ENCODE measurements at places on chromosomes 5 and 9.

DNA sequence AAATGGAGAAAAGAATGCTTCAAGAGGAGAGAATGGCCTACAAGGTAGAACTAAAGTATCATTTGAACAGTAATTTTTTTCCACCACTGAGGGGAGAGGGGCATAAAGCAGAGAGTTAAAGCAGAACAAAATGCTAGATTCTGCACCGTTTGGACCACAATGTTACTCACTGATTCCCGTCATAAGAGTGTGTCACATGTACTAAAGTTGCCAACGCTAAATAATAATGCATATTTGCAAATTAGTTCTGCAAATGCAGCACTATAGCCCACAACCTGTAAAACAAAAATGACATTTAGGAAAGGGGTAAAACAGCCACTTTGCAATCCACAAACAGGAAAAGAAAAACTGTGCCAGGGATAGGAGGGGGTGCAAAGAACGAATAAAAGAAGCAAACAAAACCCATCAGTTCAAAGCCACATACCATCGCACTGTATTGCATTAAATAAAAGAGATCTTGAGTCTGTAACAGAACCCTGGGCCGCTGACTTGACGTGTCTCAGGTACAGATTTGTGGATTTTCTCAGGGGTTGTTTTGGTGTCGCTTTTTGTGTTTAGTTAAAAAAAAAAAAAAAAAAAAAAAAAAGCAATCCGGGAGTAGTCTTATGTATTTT lies 7.7 kb upstream of the NFIB start:
- no peak for DNase-seq

DNA sequence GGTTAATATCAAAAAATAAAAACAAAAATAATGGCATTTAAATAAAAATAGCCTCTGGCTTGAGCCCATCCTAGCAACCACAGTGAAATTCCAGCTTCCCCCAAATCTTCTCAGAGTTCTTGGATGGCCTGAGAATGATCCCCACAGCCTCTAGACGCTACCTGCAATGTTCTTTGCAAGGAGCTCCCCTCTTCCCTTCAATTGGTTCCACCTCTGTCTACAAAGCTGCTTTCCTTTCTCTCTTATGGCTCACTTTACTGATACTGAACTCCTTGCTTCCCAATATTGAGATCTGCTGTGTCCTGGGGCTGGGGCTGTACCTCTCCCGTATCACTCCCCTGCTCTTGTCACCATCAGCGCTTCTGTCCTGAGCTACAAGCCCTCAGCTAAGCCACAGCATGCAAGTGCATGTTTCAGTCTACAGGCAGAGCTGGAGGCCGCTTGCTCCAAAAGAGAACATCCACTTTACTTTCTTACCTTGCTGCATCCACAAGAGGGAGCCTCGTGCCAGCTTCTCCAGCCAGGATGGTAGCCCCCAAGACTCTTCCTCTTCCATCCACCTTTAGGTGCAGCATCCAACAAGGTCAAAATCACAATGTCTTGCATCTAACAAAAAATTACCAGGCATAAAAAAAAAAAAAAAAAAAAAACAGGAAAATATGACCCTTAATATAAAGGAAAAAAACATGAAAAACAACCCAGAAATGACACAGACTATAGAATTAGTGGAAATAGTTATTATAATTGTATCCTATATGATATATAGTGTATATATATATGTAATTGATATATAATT lies 57.4 kb upstream of the PRSS3 start:
- DNase-seq: no peak

DNA sequence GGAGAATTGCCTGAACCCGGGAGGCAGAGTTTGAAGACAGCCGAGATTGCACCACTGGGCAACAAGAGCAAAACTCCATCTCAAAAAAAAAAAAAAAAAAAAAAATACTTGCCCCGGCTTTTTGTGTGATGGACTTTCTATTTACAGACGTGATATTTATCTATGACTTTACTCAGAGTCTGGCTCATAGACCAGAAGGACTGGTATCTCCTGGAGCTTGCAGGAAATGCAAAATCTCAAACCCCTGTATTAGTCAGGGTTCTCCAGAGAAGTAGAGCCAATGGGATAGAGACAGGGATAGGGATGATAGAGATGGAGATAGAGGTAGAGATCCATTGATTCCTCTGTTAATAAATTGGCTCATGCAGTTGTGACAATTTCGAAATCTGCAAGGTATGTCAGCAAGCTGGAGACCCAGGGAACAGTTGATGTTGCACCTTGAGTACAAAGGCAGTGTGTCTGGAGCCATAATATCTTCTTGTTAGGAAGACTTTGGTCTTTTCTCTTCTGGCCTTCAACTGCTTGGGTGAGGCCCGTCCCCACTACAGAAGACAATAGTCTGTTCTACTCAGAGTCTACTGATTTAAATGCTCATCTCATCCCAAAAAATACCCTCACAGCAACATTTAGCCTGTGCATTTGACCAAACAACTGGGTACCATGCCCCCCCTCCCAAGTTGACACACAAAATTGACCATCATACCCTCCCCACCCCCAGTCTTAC lies 195.4 kb upstream of the MSX2 start:
- DNase-seq: no peak

GRCh38 chr9:93136011-93136440 lies 2.0 kb upstream of the NINJ1 start:
- no peak for DNase-seq

- no peak for DNase-seq
Measured at GRCh38 chr5:109650493-109650892, 39.2 kb upstream of the MAN2A1 start.

DNA sequence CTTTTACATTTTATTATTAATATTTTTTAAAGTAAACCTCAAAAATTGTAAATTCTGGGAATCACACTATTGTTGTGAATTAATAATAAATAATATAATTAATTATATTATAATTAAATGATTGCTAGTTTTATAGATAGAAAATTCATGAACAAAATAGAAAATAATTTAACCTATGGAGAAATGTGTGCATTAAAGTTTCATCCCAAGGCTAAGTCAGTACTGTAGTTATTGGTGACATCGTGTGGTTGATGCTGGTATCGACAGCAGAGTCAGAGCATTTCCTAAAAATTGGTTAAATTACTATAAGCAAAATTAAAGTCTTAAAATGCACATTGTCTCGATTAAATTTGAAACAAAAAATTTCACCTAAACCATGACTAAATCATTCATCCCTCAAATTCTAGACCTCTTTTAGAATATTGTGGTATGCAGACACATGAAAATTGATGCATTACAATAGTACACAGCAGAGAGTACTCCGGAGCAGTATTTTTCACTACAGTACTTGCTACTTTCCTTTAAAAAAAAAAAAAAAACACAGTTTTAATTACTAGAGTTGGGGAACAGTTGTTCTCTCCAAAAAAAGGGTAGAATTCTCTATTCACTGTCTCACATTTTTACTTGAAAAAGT lies 73.9 kb downstream of the RORB start:
- no peak for DNase-seq

GRCh38 chr5:125045646-125046045 lies 299.2 kb upstream of the ZNF608 start:
- no peak for DNase-seq

GRCh38 chr9:127612939-127613582 lies 984 bp downstream of the STXBP1 start:
- DNase-seq: no peak

DNA sequence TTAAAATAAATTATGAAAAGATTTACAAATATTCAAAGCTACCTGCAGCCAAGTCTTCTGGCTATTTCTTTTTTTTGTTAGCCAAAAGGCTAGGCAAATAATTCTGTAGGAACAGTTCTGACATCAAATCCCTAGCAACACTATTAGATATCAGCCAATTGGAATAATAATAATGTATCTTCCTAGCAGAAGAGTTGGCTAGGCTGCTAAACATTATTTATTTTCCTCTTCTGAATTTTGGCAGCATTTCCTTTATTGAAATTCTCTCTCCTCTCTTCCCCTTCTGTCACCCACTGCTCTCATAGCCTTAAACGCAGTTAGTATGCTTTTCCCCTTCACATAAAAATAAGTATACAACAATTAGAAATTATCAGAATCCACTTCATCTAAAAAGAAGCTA lies 42.6 kb downstream of the ZDHHC21 start:
- no peak for DNase-seq

- no peak for DNase-seq
Measured at GRCh38 chr5:107147589-107147988, 523.1 kb downstream of the EFNA5 start.

DNA sequence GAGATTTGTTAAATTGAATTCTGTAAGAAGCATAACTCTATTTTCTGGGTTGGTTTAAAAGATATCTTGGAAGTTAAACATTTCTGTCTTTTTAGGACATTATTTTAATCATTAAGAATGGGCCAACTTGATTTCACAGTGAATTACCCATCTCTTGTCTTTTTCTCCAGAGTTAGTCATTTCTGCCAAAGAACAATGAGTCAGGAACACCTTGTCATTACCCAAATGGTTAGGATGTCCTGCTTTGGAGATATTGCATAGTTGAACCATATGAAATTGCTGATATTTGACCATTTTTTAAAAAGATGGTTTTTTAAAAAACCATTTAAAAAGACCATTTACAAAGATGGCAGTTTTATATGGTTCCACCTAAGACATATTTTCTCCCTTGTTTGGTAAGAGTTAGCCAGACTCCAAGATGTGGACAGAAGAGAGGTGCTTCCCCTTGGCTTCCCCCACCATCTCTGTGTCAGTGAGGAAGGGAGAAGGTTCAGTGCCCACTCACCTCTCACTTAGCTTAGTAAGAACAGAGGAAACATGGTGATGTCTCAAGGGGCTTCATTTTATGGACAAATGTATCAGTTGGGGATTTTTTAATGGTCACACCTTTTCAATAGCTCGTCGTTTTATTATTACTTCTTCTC lies 103.0 kb downstream of the PCSK1 start:
- no peak for DNase-seq
